Lower lobe of right lung (tissue), 2 donors: ENCODE measurements at places on chromosomes 2 and 18. TPM values are rescaled to one million over a fixed set of nuclear protein-coding genes. Genes with fewer than 3 reads are reported as not detected.

TUBB8B gene
- total RNA-seq = 0.47 TPM

GAREM2 gene
- total RNA-seq = 2.0 TPM

SLC66A3 gene
- total RNA-seq = 23.8 TPM

SERPINB4 gene
- not detected for total RNA-seq

STPG4 gene
- 0.77 TPM for total RNA-seq

CYP27A1 gene
- total RNA-seq = 273 TPM

GAD1 gene
- not detected for total RNA-seq

ANKRD30BL gene
- total RNA-seq = not detected

SCN3A gene
- total RNA-seq = 1.4 TPM

KIF1A gene
- total RNA-seq = 0.24 TPM

UGT1A3 gene
- not detected for total RNA-seq

ELOA2 gene
- total RNA-seq = not detected

SLC40A1 gene
- 135 TPM for total RNA-seq

PLGLB2 gene
- total RNA-seq = 1.8 TPM

GULP1 gene
- total RNA-seq = 27.6 TPM

UGT1A10 gene
- not detected for total RNA-seq

SATB2 gene
- 5.0 TPM for total RNA-seq

CDH2 gene
- 0.68 TPM for total RNA-seq

SLC4A3 gene
- total RNA-seq = 1.0 TPM

CCDC138 gene
- 4.5 TPM for total RNA-seq

CEP192 gene
- total RNA-seq = 29.1 TPM

AQP12A gene
- total RNA-seq = not detected

OSR1 gene
- 15.5 TPM for total RNA-seq

CNDP2 gene
- total RNA-seq = 237 TPM

ACVR1C gene
- total RNA-seq = 1.7 TPM

MAP3K19 gene
- total RNA-seq = 7.2 TPM

TMEM163 gene
- 31.9 TPM for total RNA-seq

IHH gene
- 0.71 TPM for total RNA-seq

TEX44 gene
- not detected for total RNA-seq

CCDC88A gene
- total RNA-seq = 119 TPM

CD28 gene
- 2.2 TPM for total RNA-seq

LRRC30 gene
- total RNA-seq = not detected

ALPP gene
- 6.0 TPM for total RNA-seq

PXDN gene
- 36.3 TPM for total RNA-seq

OSBPL6 gene
- total RNA-seq = 7.9 TPM

HS1BP3 gene
- 39.9 TPM for total RNA-seq

GPD2 gene
- 50.4 TPM for total RNA-seq

KLHL41 gene
- total RNA-seq = 0.68 TPM

DNAJC5G gene
- not detected for total RNA-seq

KIAA1328 gene
- total RNA-seq = 17.8 TPM

COA5 gene
- 31.2 TPM for total RNA-seq

COL3A1 gene
- 187 TPM for total RNA-seq

PLCL1 gene
- 6.3 TPM for total RNA-seq

ACADL gene
- total RNA-seq = 45.4 TPM

NXPH2 gene
- not detected for total RNA-seq

PRSS56 gene
- total RNA-seq = not detected

ANKRD44 gene
- total RNA-seq = 58.7 TPM

MERTK gene
- 20.7 TPM for total RNA-seq

RUFY4 gene
- not detected for total RNA-seq

INPP5D gene
- 32.0 TPM for total RNA-seq

RNF125 gene
- 8.1 TPM for total RNA-seq

CROCC2 gene
- total RNA-seq = 3.4 TPM

CYTIP gene
- total RNA-seq = 40.5 TPM

GREB1L gene
- 0.74 TPM for total RNA-seq

ERBB4 gene
- total RNA-seq = 25.3 TPM
